ENCODE measurements at places on chromosomes 5 and 9.

DNA sequence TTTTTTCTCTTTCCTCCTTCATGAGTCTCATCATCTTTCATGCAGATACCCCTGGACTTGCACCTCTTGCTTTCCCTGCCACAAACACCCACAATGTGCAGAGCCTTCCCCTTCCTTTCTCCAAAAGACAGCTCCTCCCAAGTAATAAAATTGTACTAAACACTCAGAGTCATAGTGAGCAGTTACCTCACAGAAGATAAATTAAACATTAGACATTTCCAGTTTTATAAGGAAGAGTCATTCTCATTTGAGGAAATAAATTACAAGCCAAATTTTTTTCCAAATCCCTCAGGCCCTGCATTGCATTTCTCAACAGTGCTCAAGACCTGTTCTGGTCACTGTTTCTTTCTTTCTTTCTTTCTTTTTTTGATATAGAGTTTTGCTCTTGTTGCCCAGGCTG, 131.5 kb downstream of the ATPSCKMT start:
- no peak for DNase-seq

- DNase-seq = no peak
These were observed 85.2 kb downstream of the CYFIP2 start for GRCh38 chr5:157350939-157351801.

DNA sequence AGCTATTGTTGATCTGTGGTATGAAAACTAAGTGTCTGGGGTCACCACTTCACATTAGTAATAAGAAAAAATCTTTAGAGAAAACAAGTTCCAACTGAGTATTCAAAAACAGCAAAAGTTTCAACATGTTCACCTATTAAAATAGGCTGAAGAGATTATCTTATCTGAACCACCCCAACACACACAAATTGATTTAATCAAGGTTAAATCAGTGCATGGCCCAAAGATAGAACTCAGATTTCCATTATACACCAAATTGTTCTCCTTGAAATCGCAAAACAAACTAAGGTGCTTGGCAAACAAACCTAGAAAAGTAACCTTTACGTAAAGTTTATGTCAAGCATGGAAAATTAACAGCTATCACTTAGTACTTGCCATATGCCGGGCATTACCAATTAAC, 61.1 kb downstream of the TMEM161B start:
- no peak for DNase-seq

DNA sequence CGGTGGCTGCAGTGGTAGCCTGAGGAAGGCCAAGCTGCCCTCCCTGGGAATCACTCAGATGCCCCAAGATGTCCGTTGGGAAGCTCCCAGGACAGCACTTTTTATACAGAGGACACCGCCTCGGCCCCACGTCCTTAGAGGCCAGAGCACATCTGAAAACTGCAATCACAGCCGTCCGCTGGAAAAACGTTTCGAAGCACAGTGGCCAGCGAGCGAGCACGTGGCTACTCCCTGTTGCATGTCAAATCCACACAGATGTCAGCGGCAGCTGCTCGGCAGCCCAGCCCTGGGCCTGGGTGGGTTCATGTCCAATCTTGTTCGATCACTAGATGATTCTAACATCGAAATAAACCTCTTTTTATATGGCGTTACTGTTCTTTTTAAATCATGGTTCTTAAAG, 8.9 kb downstream of the PPP1R26 start:
- no peak for DNase-seq

DNA sequence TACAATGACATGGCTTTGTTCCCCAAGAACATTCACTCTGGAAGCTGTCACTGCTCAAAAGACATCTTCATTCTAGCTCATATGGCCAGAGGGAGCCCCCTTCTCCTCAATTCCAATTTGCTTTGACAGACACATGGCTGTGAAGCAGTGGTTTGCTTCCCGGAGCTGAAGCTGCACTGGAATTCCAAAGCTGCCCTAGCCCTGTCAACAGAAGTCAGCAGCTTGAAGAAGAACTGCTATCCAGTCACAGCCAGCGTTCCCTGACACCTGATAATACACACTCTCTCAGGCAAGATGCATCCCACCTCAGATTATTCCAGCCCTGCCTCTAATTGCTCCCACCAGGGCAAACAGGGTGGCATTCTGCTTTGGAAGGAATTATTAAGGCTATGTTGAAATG, 93.7 kb downstream of the SEMA5A start:
- DNase-seq = no peak

DNA sequence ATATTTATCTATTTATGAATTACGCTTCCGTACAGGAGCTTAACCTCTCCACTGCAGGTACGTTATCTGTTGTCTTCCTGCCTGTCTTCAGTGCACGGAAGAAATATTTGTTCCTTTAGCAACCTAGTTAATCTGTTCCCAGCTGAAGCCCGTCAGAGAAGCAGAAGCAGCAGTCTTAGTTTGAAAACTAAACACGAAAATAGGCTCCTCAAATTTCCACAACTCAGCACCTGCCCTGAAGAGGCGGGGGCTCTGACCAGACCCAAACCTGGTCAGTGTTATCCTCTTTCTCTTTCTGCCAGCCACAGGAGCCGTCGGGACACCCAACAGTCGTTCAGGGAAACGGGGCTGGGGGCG, 462 bp downstream of the NUDCD2 start:
- no peak for DNase-seq

DNA sequence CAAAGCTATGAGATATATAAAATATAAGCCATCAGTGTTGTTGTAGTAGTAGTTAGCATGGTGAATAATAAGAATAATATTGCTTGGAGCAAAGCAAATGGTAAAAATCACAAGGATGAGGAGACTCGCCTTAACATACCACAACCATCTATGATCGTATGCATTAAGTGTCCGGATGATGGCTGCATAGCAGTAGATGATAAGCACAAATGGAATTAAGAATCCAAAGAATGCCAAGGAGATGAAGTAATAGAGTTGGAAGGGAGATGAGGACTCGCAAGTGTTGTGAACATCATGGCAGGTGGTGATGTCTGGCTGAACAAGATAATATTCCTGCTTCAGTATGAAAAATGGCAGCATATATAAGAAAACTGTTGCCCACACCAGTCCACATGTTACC, 5.5 kb downstream of the F2RL2 start:
- no peak for DNase-seq

- DNase-seq = no peak
These were observed 1164.5 kb downstream of the CDH12 start for GRCh38 chr5:21688655-21689054.

GRCh38 chr5:41797662-41798061, 72.6 kb downstream of the OXCT1 start:
- DNase-seq = no peak
